ENCODE measurements at places on chromosomes 13 and 19. TPM values are rescaled to one million over a fixed set of nuclear protein-coding genes. Genes with fewer than 3 reads are reported as not detected.

LYPD5 gene
- total RNA-seq: 2.1 TPM

ITGBL1 gene
- total RNA-seq: 255 TPM

MEIS3 gene
- total RNA-seq: 50.3 TPM

SHANK1 gene
- 6.4 TPM for total RNA-seq

ZFP36 gene
- total RNA-seq: 3.0 TPM

ARL11 gene
- not detected for total RNA-seq

BRME1 gene
- total RNA-seq: 0.99 TPM

LILRB4 gene
- not detected for total RNA-seq

DNAJB1 gene
- 50.8 TPM for total RNA-seq

INAFM1 gene
- total RNA-seq: 3.9 TPM

SLC15A1 gene
- not detected for total RNA-seq

TPRX2 gene
- total RNA-seq: not detected

PLVAP gene
- 0.20 TPM for total RNA-seq

PCDH17 gene
- 0.26 TPM for total RNA-seq

OXGR1 gene
- total RNA-seq: not detected

F10 gene
- total RNA-seq: 11.8 TPM

SAMD1 gene
- 38.2 TPM for total RNA-seq

PRRG2 gene
- 0.65 TPM for total RNA-seq

VSTM1 gene
- total RNA-seq: not detected

SIGLEC8 gene
- total RNA-seq: not detected

Measured in smooth muscle cell of the pulmonary artery (primary cell).